Endothelial cell of umbilical vein (primary cell): ENCODE measurements at places on chromosomes 7 and 10. TPM values are rescaled to one million over a fixed set of nuclear protein-coding genes. Genes with fewer than 3 reads are reported as not detected.

The WEE2 gene
- polyA plus RNA-seq, result not detected in 2 replicates

The TMEM26 gene
- 0.05 and 0.07 TPM in 2 replicates for polyA plus RNA-seq

DNA sequence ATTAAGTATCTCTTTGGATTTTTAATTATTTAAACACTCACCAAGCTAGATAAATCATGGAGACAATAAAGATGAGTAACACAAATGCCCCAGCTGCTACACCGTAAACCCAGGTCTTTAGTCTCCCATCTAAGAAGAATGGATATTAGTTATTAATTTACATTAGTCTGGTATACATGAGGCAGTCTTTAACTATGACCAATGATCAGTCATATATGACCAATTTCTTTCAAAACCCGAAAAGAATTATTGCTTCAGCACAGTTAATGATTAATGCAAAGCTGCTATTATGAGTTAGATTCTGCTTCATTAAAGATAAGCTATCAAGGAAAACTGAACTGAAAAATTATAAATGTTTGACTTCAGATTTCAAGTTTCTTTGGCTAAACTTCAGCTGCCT is 402.9 kb downstream of the PHF14 start:
- no peak for DNase-seq

DNA sequence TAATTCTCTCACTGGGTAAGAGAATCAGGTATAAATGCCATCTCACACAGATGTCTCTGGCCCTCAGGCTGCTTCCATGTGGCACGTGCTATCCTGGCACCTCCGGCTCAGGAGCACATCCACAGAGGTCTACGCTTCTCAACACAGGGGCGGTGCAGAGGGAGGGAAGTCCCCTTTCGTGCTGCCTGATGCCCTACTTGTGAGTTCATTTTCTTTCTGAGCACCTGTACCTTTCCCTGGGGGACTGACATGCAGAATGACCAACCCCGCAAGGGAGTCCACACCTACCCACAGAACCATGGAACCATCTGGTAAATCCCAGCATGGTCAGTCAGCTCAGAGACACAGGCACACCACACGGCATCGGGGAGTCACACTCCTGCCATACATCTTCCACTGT is 99.0 kb upstream of the SAMD8 start:
- no peak for DNase-seq

GRCh38 chr10:119250641-119251314 is 43.4 kb downstream of the GRK5 start:
- DNase-seq, result peak; percentile 90

DNA sequence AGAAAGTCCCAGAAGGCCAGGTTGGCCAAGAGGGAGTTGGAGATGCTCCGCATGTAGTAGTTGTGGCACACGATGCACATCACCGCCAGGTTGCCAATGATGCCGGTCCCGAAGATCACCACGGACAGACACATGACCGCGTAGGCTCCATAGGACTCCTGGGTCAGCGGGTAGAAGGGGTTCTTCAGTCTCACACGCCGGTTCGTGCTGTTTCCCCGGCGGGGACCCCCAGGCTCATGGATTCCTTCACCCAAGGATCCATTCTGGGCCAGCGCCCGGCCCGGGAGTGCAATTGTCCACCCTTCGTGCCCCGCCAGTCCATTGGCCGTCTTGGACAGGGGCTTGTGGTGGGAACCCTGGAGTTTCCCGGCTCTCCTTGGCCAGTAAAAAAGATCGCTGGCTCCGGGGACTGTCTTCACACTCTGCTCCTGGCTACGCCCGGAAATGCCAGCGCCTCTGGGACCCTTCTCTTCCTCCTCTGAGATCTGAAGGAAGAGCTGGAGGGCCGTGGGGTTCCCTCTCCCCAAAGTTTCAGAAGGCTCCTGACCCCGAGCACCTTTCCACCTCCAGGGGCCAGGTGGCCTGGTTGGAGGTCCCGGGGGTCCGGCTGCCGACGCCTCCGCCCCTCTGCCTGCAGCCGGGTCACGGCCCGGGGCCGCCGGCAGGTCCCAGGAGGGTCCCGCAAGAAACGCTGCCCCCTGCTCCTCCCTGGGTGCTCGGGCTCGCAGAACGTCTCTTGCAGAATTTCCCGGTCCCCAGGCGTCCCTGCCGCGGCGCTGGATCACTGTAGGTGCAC is 1.3 kb downstream of the GPR37 start:
- DNase-seq, result no peak

GRCh38 chr7:21304808-21305375 is 123.0 kb upstream of the SP4 start:
- no peak for DNase-seq
